Activated gamma-delta T cell treated with Interleukin-2 at 50 U/mL for 16 hours (primary cell): ENCODE measurements at places on chromosomes 3 and 15.

- DNase-seq: no peak
These were observed 212.3 kb downstream of the RPLP1 start for GRCh38 chr15:69664572-69665571.

DNA sequence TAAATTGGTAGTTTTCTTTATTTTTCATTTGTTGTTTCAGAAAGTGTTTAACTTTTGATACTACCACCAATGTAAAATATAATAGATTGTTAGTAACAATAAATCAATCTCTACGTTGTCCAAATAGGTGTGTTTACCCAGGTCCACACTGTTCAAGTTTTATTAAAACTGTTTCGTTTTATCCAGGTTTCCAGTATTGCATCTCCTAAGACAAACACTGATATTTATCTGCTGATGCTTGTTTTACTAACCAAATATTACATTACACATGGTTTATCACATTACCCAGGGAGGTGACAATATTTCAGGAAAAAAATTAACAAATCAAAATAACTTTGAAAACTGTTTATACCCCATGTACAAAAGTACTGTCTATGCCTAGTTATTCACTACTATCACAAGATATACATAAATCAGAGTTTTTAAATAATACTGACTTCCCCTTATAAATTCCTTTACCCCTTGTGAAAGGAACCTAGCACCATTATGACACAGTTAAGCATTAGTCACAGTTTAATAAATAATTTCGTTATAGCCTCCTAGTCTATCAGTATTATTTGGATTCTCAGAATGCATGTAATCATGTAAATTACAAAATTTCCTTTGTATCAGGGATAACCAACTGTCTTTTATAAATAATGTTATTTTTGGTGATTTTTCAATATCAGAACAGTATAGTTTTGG, 205.3 kb downstream of the ZBTB20 start:
- DNase-seq: no peak

DNA sequence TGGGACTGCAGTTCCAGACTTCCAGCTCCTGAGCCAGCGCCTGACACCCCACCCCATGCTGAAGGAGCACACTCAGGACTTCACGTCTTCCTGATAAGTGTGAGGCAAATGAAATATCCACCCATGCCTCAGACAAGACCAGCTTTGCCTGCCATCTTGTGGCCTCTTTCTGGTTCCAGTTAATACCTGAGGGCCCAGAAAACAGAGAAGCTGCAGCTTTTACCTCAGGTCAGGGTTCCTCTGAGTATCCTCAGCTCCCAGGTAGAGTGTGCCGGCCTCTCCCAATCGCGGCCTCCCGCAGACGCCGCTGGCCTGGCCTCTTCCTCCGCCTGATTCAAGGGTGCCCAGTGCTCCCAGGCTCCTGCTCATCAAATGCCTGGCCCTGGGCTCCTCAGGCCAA, 5.1 kb upstream of the KLHL6 start:
- peak; percentile 37 for DNase-seq

DNA sequence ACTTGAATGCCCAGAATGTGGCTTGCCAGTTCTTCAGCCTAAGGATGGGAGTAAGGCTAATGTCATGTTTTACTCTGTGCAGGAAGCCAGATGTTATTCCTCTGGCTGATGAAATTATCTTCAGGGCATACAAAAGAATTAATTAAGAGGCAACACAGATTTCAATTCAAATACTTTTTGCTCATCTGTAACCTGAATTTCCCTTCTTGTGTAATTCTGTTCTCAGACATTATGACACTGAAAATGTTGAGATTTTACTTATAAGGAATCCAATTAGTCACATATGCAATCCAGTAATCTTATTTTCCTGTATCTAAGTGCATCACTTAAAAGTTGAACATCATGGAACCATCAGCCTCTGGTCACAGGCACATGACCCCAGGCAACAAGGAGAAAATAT, 136.5 kb downstream of the CPNE4 start:
- DNase-seq: no peak

- no peak for DNase-seq
These were observed 47.6 kb downstream of the CTDSPL start for GRCh38 chr3:37909067-37909911.

- no peak for DNase-seq
These were observed 164.6 kb downstream of the DPH6 start for GRCh38 chr15:35381328-35381727.

DNA sequence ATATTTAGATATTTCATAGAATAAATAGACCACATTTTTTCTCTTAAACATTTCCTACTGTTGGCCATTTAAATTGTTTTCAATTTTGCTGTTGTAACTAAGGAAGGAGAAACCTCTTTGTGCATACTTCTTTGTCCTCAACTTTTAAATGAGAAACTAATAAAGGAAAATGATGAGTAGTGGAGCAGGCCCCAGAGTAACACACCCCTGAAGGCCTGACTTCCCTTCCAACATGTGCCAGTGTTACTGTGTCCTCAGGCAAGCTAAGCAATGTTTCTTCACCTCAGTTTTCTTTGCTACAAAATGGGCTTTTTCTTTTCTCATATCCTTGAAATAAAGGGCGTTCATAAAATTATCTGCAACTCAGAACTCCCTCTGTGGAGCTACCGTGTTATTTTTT, 53.7 kb downstream of the RPL22L1 start:
- no peak for DNase-seq
